ENCODE measurements at places on chromosomes 4 and X.
A peak's percentile ranks its signal among the peaks of the same experiment; 100 is the strongest.

GRCh38 chr4:155802190-155802959, 43.6 kb downstream of the GUCY1B1 start:
- DNase-seq, result no peak

GRCh38 chrX:44314259-44314734, 29.2 kb downstream of the EFHC2 start:
- DNase-seq, result peak; percentile 42

DNA sequence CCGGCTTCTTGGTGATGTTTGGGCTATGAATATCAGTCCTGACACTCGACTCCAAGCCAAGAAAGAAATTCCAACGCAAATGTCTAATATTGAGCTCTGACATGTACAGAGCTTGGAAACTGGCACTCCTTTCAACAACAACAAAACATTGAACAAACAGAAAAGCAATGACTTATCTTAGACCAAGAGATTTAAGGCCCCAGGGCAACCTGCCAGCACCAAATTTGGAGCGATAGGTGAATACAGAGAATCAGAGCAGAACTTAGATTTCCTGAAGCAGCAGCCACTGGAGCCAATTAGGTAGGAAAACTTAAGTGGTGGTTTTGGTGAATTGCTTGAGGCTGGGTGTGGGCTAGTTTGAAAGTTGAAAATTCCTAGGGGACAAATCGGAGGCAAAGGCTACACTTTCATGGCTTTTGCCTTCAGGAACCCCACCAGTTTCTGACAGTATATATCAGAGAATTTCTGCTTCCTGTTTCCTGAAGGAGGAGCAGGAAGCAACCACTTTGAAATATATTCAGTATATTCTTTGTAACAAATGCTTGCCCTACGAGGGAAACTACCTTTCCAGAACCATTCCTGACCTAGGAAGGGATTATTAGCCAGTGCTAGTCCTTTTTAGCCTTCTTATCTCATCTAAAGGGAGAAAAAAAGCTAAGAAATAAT, 10.1 kb upstream of the FMR1 start:
- DNase-seq, result no peak

DNA sequence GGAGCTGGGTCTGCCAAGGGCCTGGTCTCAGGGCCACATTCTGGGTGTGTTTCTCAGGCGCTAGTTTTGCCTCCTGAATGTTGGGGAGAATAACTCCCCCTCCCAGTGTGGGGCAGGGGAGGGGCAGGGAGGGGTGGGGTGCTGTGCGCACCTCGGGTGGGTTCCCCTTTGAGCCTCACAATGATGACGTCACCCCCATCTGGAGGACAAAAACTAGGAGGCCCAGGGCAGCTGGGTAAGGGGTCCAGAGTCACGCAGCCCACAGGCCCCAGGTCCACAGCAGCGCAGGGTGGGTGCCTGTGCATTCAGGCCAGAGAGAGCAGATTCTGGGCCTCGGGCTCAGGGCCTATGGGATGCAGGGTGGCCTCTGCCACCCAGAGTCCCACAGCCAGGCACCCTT, 23.7 kb upstream of the HMX1 start:
- no peak for DNase-seq

DNA sequence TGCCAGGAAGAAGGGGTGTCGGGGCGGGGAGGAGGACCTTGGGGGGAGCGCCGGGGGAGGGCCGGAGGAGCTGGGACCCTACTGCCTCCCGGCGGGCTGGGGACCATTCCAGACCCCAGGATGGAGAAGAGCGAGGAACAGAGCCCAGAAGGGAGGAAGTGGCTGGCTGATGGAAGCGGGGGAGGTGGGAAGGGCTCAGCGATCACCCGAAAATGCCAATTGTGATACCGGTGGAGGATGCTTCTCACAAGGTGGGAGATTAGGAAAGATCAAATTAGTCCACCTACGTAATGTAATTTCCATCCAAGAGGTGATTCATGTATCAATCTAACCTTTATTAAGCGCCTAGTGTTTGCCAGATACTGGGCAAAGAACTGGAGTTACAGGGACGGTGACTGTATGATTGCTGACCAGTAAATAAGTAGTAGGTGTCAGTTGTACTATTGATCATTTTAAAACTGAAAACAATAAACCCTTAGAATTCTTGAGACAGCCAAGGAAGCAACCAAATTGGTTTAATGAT, 452 bp upstream of the RAI2 start:
- DNase-seq, result no peak

- no peak for DNase-seq
These were observed 35.9 kb downstream of the ANTXR2 start for GRCh38 chr4:80036949-80037685.

- no peak for DNase-seq
These were observed 10.0 kb upstream of the ELF4 start for GRCh38 chrX:130120321-130120731.

DNA sequence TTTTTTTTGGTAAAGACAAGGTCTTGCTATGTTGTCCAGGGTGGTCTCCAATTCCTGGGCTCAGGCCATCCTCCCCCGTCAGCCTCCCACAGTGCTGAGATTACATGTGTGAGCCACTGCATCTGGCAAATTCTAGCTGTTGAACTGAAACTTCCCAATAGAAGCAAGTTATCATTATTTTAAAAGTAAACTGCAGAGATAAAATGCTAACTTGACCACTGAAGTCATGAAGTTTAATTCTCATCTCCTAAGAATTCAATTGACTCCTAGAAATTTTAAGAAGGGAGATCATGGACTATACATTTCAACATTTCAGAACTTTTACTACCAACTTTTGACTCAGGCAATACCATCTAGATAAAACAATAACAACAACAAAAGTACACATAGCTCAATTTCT, 11.7 kb upstream of the EXOSC9 start:
- no peak for DNase-seq

GRCh38 chrX:18971506-18971905, 12.4 kb downstream of the PHKA2 start:
- no peak for DNase-seq

- DNase-seq, result no peak
These were observed 109.4 kb upstream of the H2AZ1 start for GRCh38 chr4:100059467-100059866.

DNA sequence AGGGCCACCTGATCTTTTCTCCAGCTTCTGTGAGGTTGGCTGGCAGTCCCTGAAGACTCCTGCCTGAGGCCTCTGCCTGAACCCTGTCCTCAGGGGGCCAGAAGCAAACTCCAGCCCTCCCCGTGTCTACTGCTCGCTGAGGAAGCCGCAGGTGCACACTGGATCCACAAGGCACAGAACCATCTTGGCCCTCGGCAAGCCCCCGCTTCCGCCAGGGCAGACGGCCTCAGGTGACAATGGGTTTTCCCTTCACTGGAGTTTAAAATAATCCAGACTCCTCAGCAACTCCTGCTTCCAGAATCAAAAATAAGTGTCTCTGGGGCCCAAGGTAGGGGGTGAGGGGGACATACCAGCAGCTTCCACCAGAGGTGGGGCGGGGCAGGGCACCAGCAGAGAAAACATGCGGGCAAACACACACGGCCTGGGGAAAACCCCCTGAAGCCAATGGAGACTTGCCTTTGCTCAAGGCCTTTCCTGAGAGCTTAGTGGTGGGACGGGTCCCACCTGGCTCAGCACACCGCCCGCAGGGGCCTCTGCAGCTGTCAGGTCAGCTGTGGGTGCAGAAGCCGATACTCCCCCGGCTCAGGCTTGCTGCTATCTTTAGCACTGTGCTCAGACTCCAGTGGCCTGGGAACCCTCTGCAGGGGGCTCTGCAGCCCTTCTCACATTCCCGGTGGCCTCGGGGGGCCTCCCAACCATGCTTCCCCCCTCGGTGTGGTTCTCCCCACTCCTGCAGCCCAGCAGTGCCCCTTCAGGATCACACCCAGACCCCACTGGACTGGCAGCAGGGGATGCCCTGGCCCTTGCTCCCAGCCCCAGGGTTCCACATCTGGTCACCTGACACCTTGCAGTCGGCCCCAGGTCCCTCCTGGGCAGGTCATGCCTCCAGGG, 1.9 kb downstream of the MYL5 start:
- DNase-seq, result peak; percentile 20

GRCh38 chr4:7988437-7988836, 48.8 kb upstream of the AFAP1 start:
- DNase-seq, result no peak

DNA sequence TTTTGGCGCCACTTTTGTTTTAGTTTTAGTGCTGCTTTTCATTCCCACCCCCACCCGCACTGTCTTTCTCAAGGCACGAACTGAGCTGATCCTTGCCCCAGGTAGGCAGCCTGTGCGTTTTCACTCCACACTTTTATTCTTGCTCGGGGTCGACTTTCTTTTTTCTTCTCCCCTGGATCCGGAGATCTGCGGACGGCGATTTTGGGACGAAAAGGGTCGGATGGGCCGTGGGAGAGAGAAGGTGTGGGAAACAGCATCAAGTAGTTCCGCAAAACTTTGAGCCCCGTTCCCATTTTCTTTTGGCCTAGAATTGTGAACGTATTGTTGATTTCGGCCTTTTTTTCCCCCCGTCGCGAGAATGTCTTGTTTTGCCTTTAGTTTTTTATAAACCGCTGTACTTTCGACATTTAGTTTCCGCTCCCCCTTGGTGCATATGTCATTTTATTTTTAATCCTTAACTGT, 531 bp downstream of the STAG2 start:
- no peak for DNase-seq

- no peak for DNase-seq
These were observed 606.0 kb downstream of the BCOR start for GRCh38 chrX:39491548-39492297.

DNA sequence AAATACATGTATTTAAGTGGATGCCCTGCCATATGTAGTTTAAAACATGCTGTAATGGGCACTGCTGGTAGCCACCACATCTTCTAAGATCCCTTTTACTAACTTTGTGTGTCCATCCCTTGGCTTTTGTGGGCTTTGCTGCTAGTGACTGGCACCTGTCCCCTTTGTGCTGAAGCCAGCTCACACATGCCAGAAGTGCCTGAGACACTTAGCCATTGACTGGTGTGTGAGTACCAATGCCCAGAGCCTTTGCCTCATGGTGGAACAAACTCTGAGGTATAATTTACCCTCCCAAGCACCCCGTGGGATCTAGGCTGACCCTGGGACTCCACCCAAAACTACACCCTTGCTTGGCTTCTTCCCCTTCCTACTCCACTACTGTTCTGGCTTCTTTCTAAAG, 33.0 kb downstream of the ARHGAP6 start:
- no peak for DNase-seq

- no peak for DNase-seq
These were observed 129.5 kb upstream of the CYSLTR1 start for GRCh38 chrX:78456909-78457308.

GRCh38 chr4:143336781-143337599, at the start of gene GAB1:
Gene GAB1, plus strand, starts transcription at chr4:143336876. Its CDS starts 313 bp downstream, at chr4:143337189.
- peak; percentile 72 for DNase-seq

GRCh38 chr4:123408471-123409084, 12.0 kb downstream of the SPRY1 start:
- no peak for DNase-seq

DNA sequence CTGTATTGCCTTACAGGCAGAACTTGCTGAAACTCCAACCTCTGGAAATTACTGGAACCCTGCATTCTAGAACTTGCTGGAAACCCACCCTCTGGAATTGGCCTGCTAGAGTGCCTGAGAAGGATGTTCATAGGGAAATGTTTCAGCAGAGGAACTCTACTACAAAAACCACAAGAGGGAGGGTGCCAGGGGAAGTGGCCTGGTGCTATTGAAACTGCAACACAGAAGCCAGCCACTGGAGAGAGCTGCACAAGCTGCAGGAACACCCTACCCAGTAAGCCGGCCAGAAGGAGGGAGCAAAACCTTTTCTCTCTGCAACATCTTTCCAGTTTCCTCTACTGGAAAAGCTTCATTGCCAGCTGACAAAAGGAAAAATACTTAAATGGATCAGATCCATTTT, 2.5 kb upstream of the BRWD3 start:
- DNase-seq, result peak; percentile 14

DNA sequence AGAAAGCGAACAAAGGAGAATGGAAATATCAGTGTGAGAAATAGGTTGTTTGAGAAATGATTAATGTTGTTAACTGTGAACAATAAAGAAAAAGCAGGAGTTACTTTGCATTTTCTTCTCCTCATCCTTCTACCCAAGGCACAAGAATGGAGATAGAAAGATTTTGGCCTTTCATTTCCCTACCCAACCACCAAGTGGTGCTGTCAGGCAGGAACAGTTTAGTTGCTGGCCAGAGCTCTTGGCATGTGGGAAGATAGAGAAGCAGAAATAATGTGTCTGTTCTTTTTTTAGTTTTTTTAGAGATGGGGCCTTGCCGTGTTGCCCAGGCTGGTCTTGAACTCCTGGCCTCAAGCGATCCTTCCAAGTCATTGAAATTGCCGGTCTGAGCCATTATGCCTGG, 12.8 kb downstream of the HOPX start:
- peak; percentile 23 for DNase-seq

DNA sequence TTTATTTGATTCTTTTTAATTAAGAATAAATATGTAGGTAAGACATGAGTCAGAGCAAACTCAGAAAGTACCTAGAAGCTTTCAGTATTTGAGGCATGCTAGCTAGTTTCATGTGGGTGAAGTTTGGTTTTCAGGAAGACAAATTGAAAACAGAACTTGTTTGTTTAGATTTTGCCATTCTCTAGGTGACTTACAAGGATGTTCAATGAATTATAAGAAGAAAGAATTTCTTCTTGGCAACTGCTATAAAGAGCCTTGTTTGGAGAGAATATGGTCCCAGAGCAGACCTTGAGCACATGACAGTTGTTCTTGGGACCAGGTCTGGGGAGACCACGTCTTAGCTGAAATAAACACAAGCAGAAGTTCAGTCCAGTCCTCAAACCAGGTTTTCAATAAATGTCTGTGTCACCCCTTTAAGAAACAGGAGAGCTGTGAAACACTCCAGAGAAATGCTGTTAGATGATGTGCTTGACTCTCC, 38.0 kb upstream of the IL21 start:
- DNase-seq, result no peak

DNA sequence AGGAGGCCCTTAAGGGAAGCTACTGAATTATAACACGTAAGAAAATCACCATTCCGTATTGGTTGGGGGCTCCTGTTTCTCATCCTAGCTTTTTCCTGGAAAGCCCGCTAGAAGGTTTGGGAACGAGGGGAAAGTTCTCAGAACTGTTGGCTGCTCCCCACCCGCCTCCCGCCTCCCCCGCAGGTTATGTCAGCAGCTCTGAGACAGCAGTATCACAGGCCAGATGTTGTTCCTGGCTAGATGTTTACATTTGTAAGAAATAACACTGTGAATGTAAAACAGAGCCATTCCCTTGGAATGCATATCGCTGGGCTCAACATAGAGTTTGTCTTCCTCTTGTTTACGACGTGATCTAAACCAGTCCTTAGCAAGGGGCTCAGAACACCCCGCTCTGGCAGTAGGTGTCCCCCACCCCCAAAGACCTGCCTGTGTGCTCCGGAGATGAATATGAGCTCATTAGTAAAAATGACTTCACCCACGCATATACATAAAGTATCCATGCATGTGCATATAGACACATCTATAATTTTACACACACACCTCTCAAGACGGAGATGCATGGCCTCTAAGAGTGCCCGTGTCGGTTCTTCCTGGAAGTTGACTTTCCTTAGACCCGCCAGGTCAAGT, 6.9 kb upstream of the MSANTD1 start:
- no peak for DNase-seq

- DNase-seq, result no peak
These were observed 45.1 kb upstream of the PPARGC1A start for GRCh38 chr4:23934915-23935314.

All from glutamatergic neuron (in vitro differentiated cells).